ENCODE measurements at places on chromosomes 7 and 10. TPM values are rescaled to one million over a fixed set of nuclear protein-coding genes. Genes with fewer than 3 reads are reported as not detected.
A peak's percentile ranks its signal among the peaks of the same experiment; 100 is the strongest.

DNA sequence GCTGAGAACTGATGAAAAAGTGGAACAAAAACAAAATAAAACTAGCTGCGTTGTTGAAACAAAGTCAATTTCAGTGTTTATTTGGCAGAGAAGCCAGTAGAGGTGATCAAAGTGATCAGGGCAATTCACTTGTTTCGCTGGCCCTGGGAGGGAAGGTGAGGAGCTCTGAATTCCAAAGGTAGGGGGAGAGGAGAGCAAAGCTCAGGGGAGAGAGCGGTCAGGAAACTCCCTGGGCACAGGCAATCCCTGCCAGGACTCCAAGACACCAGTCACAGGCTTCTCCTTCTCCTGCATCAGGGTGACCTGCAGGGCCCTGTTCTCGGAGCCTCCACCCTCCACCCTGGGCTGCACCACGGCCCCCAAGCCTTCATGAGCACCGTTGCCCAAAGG, 6.8 kb upstream of the KIAA1217 start:
- DNase-seq, result peak; percentile 85
- no peaks in the 10 kb centered on the region for H3K4me1 ChIP-seq
- H3K27me3 ChIP-seq, result no peaks in the 10 kb centered on the region
- no peaks in the 10 kb centered on the region for H3K36me3 ChIP-seq

Gene NCF1
- total RNA-seq, result 8.4 TPM

Gene FLNC
- 12.2 TPM for total RNA-seq

GRCh38 chr7:196778-197321, 4.5 kb downstream of the FAM20C start:
- H3K27me3 ChIP-seq, result no peaks in the 10 kb centered on the region
- peaks cover 52% of the 10 kb centered on the region for H3K36me3 ChIP-seq
- peak; percentile 59 for DNase-seq
- no peak overlapping the region for H3K27ac ChIP-seq
- no peak overlapping the region for H3K4me3 ChIP-seq

Gene C10orf71
- total RNA-seq, result not detected

Gene GHITM
- 134 TPM for total RNA-seq

- H3K4me3 ChIP-seq, result no peak overlapping the region
- no peaks in the 10 kb centered on the region for H3K4me1 ChIP-seq
- H3K36me3 ChIP-seq, result no peaks in the 10 kb centered on the region
- no peak for DNase-seq
- H3K27ac ChIP-seq, result no peak overlapping the region
Observed at GRCh38 chr7:15922002-15922401, 235.5 kb upstream of the MEOX2 start.

Gene GBX1
- total RNA-seq, result not detected

DNA sequence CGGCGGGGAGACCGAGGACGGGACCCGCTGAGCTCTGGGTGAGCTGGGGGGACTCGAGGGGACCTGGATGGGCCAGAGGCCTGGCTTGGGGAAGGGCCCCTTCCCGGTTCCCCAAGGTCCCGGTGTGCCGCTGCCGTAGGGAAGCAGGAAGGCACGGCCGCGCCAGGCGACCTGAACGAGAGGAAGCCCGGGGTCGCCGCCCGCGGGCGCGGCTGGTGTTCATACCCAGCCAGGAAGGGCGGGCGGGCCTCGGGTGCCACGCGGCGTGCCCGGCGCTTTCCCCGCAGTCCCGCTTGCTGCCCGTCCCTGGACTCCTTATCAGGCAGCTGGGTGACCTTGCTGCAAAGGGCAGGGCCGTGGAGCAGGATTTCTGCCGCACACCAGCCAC, 38.0 kb downstream of the ZNF777 start:
- no peak for DNase-seq
- no peaks in the 10 kb centered on the region for H3K36me3 ChIP-seq
- peak overlapping the region; percentile 52 for H3K4me3 ChIP-seq
- H3K4me1 ChIP-seq, result no peaks in the 10 kb centered on the region
- no peak overlapping the region for H3K27ac ChIP-seq

Gene MBL2
- total RNA-seq, result not detected

- H3K4me3 ChIP-seq, result no peak overlapping the region
- no peak for DNase-seq
- H3K4me1 ChIP-seq, result no peaks in the 10 kb centered on the region
- H3K27ac ChIP-seq, result no peak overlapping the region
- H3K36me3 ChIP-seq, result no peaks in the 10 kb centered on the region
Observed at GRCh38 chr10:6871128-6871527, 291.1 kb upstream of the PRKCQ start.

DNA sequence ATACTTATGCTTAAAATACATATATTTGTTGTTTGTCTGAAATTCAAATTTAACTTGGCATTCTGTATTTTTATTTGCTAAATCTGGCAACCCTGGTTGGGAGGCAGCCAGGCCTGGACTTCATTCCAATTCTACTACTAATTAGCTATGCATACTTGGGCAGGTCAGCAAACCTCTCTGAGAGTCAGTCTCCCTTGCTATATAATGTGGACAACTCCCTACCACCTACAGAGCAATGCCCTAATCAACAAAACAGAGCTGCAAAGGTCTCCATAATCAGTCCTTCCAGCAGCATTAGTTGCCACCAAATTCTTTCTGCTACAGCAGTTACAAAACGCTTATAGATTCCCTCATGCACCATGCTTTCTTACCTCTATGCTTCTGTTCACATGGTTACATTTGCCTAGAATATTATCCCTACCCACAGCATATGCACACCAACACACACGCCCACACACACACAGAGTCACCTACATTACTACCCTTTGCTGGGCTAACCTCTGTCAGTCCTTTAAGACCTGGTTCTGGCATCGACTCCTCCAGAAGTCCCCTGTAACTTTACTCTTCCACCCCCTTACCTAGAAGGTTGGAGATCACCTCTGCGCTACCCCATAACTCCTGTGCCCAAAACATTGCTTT, 188.7 kb downstream of the FGFR2 start:
- no peak overlapping the region for H3K27ac ChIP-seq
- DNase-seq, result no peak
- no peak overlapping the region for H3K4me3 ChIP-seq

- no peak overlapping the region for H3K4me3 ChIP-seq
- H3K27ac ChIP-seq, result no peak overlapping the region
- no peaks in the 10 kb centered on the region for H3K27me3 ChIP-seq
- H3K36me3 ChIP-seq, result no peaks in the 10 kb centered on the region
- no peaks in the 10 kb centered on the region for H3K4me1 ChIP-seq
Observed at GRCh38 chr7:19442016-19442785, 266.6 kb downstream of the POLR1F start.

GRCh38 chr10:30151581-30152389, 92.4 kb upstream of the JCAD start:
- no peaks in the 10 kb centered on the region for H3K27me3 ChIP-seq
- no peaks in the 10 kb centered on the region for H3K4me1 ChIP-seq
- no peak overlapping the region for H3K27ac ChIP-seq
- no peak overlapping the region for H3K4me3 ChIP-seq
- no peaks in the 10 kb centered on the region for H3K36me3 ChIP-seq

DNA sequence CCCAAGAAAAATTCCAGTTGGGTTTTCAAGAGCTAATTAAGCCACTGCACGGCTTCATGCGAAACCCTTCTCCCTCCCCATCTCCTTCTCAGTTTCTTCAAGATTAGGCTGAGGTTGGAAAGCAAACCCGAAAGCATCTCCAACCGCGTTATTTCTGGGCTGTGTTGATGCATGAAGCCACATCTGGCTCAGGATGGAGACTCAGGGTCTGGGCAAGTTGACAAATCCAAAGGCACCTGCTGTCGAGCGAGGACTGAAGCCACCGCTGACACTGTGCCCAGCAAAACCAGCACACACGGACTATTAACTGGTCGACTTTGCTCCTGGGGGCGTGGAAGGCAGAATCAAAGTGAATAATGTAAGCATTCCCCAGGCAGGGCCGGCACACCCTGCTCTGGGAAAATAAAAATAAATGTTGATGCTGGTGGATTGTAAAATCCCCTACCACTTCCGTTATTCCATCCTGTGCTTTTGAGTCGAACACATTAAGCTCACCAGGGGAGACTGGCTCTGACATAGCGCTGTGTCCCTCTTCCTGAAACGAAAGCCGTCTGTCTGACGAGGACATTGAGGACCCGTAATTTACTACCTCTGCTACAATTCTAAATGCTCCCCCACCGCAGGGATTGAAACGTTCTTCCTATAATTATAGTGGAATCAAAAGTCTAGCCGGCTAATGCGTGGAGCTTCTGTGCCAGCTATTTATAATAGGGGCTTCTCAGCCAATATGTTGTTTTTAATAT, 269.8 kb downstream of the ADARB2 start:
- no peak overlapping the region for H3K27ac ChIP-seq
- H3K36me3 ChIP-seq, result no peaks in the 10 kb centered on the region
- peaks cover 8% of the 10 kb centered on the region for H3K4me1 ChIP-seq
- H3K27me3 ChIP-seq, result no peaks in the 10 kb centered on the region
- no peak for DNase-seq
- H3K4me3 ChIP-seq, result no peak overlapping the region

GRCh38 chr10:114746531-114746930, 75.0 kb upstream of the FHIP2A start:
- H3K27ac ChIP-seq, result no peak overlapping the region
- no peaks in the 10 kb centered on the region for H3K36me3 ChIP-seq
- H3K27me3 ChIP-seq, result no peaks in the 10 kb centered on the region
- DNase-seq, result no peak

DNA sequence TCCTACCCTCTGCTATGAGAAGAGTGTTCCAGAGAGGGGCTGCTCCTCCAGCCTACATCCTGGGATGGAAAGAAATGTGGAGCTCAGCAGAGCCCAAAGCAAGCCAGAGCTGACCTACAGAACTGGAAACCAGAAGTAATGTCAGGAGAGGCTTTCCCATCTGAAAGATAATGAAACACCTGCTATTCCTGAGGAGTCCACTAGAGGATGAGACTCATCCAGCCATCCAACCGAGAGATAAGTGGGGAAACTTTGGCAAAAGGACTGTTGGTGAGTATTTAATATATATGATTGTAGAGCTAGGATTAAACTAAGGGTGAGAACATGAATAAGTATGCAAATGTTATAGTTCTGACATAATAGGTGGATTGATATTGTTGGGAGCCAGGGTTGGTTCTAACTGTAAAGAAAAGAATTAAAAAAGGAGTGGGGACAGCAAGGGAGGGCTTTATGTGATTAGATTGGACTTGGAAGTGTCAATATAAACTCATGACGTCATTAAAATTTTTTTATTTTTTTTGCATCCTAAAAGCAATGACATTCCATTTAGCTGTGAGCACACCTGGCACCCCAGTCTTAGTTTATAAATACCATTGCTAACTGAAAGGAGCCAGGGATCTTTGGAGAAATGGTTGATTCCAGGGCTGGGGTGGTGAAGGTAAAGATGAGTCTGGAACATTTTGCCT, 312.8 kb upstream of the NFE2L3 start:
- no peak for DNase-seq
- no peak overlapping the region for H3K27ac ChIP-seq
- no peaks in the 10 kb centered on the region for H3K27me3 ChIP-seq
- H3K4me3 ChIP-seq, result no peak overlapping the region
- H3K4me1 ChIP-seq, result no peaks in the 10 kb centered on the region

Gene LOXL4
- 15.1 TPM for total RNA-seq

Gene ANXA8L1
- not detected for total RNA-seq

DNA sequence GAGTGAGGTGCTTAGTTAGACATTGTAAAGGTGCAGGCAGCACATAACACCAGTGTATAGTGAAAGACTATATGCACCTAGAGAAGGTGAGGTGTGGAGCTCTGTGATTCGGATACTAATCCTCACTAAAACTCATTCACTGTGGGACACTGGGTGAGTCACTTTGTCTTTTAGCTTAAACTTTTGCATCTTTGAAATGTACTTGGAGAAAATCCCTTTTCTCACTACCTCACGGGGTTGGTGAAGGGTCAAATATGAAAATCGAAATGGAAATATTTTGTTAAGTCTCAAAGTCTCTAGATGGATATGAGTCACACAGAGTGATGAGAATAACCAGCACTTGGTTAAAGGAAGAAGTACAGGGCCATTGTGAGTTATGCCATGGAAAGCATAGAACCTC, 38.0 kb downstream of the MDFIC start:
- no peaks in the 10 kb centered on the region for H3K4me1 ChIP-seq
- DNase-seq, result no peak
- H3K4me3 ChIP-seq, result no peak overlapping the region
- no peak overlapping the region for H3K27ac ChIP-seq
- H3K27me3 ChIP-seq, result no peaks in the 10 kb centered on the region

DNA sequence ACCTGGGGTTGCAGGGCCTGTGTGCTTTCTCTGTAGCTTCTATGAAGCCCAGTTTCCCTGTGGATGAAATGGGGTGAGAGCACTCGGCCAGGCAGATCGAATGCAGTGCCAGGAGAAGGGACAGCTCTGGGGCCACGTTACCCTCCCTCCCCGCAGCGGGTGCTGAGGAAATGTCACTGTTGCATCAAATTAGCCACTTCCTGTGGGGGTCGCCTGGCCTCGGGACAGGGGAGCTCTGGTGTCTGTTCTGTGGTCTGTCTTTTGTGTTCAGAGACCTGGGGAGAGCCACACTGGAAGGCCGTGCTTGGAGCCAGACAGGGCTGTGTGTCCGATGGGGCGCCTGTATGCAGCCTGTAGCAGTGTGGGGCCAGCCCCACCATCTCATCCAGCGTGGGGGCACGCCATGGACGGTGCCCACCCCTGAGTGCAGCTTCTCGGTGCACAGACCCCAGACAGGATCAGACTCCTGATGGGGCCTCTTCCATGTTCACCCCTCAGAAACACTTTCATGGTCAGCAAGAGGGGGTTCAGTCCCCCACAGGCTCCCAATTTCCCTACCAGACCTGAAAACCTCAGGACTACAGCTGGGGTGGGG, 13.6 kb downstream of the TTYH3 start:
- H3K4me3 ChIP-seq, result no peak overlapping the region
- H3K36me3 ChIP-seq, result peaks cover 2% of the 10 kb centered on the region
- H3K4me1 ChIP-seq, result peaks cover 24% of the 10 kb centered on the region
- no peaks in the 10 kb centered on the region for H3K27me3 ChIP-seq

DNA sequence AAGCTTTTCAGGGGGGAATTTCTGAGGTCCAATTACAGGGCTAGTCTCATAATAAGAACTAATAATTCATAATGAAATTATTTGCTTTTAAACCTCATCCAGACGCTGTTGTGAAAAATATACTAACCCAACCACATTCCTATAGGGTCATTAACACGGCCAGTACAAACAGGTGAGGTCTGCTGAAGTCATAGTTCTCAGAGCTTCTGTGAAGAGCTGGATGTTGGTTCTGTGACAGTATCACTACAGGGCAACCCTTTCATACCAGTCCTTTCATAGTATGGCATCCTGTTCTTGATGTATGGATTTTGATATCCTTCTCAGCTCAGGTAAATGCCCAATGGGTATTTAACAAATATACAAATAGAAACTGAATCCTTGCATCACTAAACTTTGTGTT, 62.3 kb upstream of the FAM133B start:
- no peaks in the 10 kb centered on the region for H3K36me3 ChIP-seq
- H3K27ac ChIP-seq, result no peak overlapping the region
- H3K4me3 ChIP-seq, result no peak overlapping the region
- H3K27me3 ChIP-seq, result no peaks in the 10 kb centered on the region
- no peaks in the 10 kb centered on the region for H3K4me1 ChIP-seq
